NCI-H460 (cell line): ENCODE measurements at places on chromosomes 7 and 10.

- no peak for DNase-seq
These were observed 26.0 kb downstream of the PPP1R3A start for GRCh38 chr7:113892818-113893217.

GRCh38 chr10:48253970-48254657 lies 20.4 kb downstream of the FRMPD2 start:
- DNase-seq = no peak

DNA sequence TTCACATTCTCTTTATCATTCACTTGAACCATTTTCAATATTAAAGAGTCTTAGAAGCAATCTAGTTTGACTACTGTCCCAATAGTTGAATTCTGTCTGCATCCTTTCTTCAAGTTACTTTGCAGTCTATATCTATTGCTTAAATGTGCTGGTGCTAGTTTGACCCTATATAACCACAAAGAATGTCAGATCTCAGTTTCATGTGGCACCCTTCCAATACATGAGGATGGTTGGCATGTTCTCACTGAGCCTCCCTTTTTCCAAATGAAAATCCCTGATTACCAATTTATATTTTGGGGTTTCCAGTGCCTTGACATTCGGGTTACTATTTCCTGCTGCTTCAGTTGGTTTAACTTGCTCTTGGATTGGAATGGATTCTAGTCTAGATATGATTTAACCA lies 292.7 kb downstream of the EXOC4 start:
- DNase-seq = no peak

- DNase-seq = no peak
These were observed 9.1 kb upstream of the XPNPEP1 start for GRCh38 chr10:109932391-109932790.

- peak; percentile 19 for DNase-seq
These were observed 118.6 kb downstream of the SH3PXD2A start for GRCh38 chr10:103736763-103737162.

GRCh38 chr7:39547336-39547735 lies 18.9 kb upstream of the YAE1 start:
- no peak for DNase-seq

DNA sequence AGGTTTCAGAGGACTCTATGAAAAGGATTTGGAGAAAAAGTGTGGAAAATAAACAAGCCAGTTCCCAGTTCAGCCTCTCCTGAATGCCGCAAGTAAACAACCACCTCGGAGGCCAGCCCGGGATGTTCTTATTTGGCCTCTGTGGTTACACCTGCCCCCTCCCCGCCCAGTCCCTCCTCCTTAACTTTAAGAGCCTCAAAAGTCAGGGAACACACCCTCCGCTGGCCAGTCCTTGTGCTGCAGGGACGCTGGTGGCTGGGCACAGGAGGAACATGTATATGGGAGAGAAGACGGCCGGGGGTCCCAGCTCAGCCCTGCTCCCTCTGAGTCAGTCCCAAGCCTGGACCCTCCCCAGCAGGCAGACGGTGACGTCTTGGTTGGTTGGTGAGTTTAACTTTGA lies 6.1 kb downstream of the CHST3 start:
- DNase-seq = peak; percentile 28

GRCh38 chr10:107164992-107165391 lies 486 bp upstream of the SORCS1 start:
- DNase-seq = no peak

DNA sequence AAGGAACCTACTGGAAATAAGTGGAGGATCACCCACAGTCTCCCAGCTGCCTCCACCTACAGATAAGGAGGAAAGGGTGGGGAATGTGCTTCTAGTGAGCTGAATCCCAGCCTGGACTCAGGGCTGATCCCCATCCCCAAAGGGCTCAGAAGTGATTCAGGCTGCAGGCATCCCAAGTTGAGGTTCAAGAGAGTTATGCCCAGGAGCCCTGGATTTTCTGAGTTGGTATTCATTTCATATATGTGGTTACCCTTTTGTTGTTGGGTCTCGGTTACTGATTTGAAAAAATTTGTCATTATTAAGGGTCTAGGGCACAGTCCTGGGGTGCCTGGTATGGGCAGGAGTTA lies 30.0 kb upstream of the SRGN start:
- DNase-seq = no peak

- no peak for DNase-seq
These were observed 67.5 kb upstream of the ZMIZ1 start for GRCh38 chr10:79001082-79001885.

DNA sequence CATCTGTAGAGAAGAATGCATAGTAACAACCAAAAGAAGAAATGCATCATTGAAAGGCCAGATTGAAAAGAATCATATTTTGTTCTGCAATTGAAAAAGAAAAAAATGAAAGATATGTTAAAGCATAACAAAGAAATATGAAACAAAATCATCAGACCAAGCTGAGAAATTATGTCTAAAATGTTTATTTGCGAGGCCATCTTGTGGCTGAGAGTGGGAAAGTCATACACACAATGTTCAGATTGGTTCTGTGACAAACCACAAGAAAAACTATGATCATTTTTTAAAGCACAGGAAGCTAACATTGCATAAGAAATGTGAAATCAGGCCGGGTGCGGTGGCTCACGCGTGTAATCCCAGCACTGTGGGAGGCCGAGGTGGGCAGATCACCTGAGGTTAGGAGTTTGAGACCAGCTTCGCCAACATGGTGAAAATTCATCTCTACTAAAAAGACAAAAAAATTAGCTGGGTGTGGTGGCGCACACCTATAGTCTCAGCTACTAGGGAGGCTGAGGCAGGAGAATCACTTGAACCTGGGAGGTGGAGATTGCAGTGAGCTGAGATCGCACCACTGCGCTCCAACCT lies 36.6 kb downstream of the ABCB5 start:
- DNase-seq = peak; percentile 20
